ENCODE measurements at places on chromosomes 11 and 22.

GRCh38 chr11:115678942-115679341 lies 174.7 kb upstream of the CADM1 start:
- DNase-seq, result peak; percentile 24

- peak; percentile 24 for DNase-seq
Observed at GRCh38 chr11:100574894-100575769, 112.0 kb upstream of the ARHGAP42 start.

DNA sequence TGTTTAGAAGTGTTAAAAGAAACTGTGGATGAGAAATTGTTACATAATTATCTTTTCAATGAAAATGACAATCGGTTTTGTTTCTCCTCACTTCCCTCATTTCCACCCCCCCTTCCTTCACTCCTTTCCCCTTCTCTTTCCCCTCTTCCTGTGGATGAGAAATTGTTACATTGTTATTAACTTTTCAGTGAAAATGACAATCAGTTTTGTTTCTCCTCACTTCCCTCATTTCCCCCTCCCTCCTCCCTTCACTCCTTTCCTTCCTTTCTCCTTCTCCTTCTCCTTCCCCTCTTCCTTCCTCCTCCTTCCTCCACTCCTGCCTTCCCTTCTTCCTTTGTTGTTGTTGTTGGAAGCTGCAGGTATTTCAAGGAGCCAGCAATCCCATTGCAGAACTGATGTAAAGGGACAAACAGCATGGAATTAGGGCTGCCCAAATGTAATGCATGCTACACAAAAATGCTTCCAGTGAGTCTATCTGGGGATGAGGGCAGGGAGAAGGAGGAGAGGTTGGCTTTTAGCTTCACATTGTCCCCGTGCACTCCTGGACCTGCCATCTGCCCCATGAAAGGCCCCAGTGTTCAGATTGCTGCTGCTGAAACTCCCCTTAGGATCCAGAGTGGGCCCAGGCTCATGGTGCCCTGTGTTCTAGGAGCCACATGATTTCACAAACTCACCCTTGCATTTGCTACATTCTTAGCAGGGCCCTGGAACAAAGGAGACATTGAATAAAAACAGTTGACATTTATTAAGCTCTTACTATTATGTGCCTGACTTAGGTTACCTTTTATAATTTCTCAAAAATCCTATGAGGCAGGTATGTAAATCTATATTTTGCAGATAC lies 133.0 kb upstream of the TIMP3 start:
- DNase-seq, result no peak

DNA sequence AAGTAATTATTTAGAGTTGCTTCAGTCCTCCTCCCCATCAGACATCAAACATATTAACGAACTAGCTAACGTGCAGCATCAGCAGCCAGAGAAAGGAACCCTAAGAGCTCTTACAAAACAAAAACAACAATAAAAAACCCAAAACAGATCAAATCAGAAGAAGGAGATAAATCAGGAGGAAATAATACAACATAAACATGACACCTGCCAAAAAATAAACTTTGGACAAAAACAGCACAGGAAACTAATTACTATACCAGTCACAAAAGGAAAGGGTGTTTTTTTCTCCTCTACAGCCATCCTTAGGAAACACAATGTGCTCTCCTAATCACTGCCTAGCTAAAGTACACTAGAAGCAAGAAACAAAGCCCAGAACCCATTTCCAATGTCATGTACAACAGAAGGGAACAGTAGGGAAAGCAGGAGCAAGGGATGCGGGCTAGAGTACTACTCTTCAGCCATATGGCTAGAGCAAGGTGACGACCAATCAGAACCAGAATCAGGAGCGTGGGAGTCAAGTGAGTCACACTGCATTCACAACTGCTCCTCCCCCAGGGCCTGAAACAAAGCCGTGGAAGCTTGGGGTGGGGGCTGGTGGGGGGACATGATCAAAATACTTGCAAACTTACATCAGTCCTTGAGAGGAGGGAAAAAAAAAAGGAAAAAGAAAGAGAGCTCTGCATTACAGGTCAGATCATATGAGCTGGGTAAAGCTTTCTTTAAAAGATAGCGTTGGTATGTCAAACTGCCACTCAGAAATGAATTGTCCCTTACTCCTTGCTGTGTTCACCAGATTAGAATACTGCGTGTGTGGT lies 60.4 kb downstream of the LARGE2 start:
- peak; percentile 80 for DNase-seq

- DNase-seq, result no peak
Observed at GRCh38 chr11:47160753-47161133, 15.9 kb downstream of the ARFGAP2 start.

- no peak for DNase-seq
Observed at GRCh38 chr11:99383648-99384245, 363.0 kb downstream of the CNTN5 start.

DNA sequence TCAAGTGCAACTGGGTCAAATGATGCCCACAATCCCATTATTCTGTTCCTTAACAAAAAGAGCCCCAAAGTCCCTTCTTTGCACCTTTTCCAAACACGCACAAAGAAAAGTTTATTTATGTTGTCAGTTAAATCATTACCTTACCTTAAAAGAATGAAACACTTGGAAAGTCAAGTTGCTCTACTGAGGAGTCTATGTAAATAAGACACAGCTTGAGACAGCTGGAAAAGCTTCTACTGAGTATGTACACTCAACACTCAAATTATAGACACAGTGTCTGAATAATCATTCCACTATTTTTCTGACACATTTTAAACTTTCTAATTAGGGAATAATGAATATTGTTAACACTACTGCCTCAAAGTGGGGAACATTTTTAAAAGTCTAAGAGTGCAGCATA lies 21.6 kb upstream of the PHLDA2 start:
- no peak for DNase-seq

DNA sequence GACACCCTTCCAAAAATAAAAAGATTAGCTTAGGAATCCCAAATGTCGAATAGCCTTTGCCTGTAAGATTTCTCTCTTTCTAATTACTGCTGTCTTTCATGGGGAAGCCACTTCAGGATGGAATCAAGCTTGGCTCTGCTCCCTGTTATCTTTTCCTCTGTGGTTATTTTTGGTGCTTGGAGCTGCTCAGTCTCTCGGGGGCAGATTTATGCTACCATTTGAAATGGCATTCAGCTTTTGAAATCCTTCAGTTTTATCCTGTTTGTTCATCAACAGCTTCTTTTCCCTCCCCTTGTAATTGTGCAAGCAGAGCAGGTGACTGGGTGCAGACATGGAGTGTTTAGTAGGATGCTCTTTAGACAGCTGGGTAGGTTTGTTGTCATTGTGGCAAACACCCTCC lies 111.0 kb downstream of the DBX1 start:
- no peak for DNase-seq

Data from HT1080 (cell line).